ENCODE measurements at places on chromosomes 2 and 18.

- no peak for DNase-seq
Measured at GRCh38 chr18:3720818-3721545, 271.0 kb downstream of the TGIF1 start.

- no peak for DNase-seq
Measured at GRCh38 chr2:225309516-225309915, 90.0 kb upstream of the NYAP2 start.

DNA sequence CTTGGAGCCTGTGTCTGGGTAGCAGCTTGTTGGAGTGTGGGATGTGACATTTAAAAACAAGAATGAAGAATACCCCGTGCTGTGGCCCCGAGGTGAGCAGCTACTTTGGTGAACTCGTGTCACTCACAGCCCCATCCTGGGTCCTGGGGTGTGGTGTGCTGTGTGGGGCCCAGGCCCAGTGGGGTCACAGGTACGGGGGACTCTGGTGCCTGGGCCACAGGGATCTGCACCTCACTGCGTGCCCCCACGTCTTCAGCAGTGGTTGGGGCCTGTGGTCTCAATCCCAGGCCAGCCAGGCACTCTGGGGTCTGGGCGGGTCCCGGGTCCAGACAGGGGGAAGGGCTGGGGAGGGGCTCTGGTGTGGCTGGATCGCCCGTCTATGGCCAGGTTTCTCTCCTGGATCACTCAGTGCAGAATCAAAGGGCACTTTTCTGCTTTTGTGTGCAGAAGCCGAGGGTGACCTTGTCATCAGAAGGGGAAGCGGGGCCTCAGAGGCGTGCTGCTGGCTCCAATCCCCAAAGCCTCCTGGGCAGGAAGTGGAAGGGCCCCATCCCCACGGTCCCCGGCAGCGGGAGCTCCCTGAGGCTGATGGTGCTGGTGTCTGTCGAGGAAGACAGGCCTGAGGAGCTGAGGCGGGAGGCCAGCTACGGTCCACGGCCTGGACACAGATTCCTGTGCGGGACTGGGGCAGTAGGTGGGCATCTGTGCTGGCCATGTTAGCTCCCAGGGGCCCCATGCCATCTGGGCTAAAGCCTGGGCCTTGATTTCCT is 1.4 kb downstream of the GPR35 start:
- no peak for DNase-seq

DNA sequence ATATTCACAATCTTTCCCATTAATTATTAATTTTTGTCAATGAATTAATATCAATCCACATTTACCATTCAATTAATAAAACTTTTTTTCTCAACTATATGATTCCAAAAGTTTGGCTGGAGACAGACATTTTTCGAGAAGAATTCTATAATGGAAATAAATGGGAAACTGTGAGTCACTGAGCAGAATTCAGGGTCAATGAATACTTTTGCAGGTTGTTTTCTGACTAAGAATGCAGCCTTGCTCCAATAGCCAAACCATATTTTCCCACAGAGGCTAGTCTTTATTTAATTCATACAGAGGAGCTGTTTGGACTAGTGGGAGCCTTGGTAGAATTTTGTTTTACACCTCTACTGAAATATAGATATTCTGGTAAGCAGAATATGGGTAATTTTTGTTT is 82.3 kb downstream of the ARHGAP28 start:
- DNase-seq = no peak

DNA sequence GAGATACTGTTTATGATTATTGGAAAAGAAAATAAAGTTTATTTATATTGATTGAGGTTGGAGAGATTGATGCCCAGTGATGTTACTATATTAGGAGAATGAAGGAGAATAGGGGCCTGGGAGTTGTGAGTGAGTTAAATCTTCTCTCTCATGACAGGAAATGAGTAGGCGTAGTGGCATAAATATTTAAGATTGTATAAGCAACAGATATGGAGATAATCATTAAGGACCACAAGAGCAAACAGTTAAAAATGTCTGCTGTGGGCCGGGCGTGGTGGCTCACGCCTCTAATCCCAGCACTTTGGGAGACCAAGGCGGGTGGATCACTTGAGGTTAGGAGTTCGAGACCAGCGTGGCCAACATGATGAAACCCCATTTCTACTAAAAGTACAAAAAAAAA is 62.7 kb downstream of the PTRHD1 start:
- no peak for DNase-seq

GRCh38 chr2:197158591-197159550 is 151.7 kb downstream of the ANKRD44 start:
- no peak for DNase-seq

GRCh38 chr2:26410764-26411243 is 9.1 kb downstream of the DRC1 start:
- no peak for DNase-seq

Data from Jurkat, Clone E6-1 (cell line).